IPS DF 19.7 (cell line): ENCODE measurements at places on chromosomes 11 and 22.

DNA sequence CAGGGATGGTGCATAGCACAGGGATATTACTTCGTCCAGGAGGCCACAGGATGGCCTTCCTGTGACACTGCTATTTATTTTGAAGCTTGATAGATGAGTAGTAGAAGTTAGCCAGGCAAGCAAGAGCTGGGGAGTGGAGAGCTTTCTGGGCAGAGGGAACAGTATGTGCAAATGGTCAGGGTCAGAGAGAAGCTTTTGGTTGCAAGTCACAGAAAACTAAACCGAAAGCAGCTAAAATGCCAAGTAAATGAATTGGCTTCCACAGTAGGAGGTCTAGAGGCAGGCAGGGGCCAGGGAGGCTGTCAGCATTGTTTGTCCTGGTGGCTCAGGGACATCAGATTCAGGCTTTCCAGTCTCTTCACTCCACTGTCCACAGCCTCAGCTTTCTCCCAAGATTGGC, 247.5 kb downstream of the GRIK4 start:
- no peak for DNase-seq

GRCh38 chr11:3021125-3021524, 29.0 kb upstream of the NAP1L4 start:
- DNase-seq = peak; percentile 25

- DNase-seq = no peak
Measured at GRCh38 chr11:3942956-3943497, 87.6 kb downstream of the STIM1 start.

- no peak for DNase-seq
Measured at GRCh38 chr11:69584160-69584559, 56.8 kb upstream of the CCND1 start.

DNA sequence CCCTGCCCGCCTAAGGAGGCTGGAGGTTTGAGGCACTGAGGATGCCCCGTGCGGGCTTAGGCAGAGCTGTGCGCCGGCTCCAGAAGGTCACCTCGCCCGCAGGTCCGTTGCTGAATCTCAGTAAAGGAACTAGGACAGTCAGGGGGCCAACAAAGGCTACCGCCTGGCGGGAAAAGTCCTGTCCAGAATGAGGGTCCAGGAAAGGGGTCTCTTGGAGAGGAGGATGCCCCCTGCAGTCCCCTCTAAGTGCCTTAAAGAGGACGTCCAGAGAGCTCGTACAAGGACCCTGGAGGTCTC, 548 bp downstream of the PVALB start:
- DNase-seq = no peak

- DNase-seq = no peak
Measured at GRCh38 chr22:20636075-20636812, 128.8 kb downstream of the MED15 start.

DNA sequence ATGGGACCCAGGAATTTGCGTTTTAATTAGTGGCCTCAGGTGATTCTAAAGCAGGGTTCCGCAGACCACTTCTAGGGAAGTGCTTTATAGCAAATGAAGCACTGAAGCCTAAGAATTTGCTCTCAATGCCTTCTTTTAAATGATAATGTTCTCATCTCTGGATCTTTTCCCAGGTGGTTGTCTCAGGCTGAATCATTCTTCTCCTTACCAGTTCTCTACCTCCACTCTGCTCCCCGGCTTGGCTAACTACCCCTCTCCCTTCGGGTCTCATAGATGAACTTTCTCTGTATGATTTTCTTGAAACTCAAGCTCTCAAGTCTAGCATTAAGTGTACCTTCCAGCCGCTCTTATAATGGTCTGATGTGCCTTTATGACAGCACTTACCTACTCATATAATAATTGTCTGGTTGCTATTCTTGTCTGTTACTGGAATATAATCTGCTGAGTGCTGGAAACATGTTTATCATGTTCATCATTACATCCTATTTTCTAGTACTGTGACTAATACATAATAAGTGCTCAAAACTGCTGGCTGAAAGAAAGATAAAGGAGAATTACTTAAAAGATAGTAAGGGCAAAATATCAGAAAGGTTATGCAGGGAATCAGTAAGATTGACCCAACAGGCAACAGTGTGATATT, 195.9 kb upstream of the SESN3 start:
- no peak for DNase-seq

- no peak for DNase-seq
Measured at GRCh38 chr11:79122759-79123158, 318.1 kb downstream of the TENM4 start.

DNA sequence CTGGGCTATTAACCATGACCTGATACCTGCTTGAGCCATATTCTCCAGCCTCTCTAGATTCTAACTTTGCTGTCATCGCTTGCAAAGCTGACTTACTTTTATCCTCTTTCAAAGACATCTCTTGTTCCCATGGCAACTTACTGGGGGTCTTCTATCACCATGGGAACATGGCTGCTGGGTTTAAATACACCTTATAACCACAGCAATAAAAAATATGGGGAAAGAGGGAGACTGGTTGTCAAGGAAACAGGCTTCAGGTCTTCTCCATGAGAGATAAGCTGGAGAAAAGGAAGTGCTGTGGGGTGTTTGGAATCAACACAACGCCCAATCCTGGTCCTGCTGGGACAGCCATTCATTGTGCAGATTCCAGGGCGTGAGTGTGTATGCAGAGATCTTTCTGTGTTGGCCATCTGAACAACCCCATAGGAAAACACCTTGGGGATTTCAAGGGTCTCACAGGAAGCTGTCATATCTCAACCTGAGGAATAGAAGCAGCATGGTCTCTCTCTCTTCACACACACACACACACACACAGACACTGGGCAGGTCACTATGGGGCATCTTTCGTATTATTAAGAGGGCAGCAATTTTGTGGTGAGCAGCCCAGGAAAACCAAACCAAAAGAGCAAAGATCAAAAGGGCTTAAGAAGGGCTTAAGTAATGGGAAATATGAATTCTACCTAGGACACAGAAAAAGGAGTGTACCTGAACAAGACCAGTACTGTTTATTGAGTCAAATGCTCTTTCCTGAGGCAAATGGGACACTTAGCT, 344.7 kb upstream of the NCAM1 start:
- no peak for DNase-seq

- DNase-seq = no peak
Measured at GRCh38 chr11:68031144-68031464, 623 bp downstream of the NDUFS8 start.

- DNase-seq = no peak
Measured at GRCh38 chr11:13102865-13103539, 93.9 kb downstream of the RASSF10 start.

- DNase-seq = no peak
Measured at GRCh38 chr11:117146521-117146920, 2.4 kb downstream of the PAFAH1B2 start.

DNA sequence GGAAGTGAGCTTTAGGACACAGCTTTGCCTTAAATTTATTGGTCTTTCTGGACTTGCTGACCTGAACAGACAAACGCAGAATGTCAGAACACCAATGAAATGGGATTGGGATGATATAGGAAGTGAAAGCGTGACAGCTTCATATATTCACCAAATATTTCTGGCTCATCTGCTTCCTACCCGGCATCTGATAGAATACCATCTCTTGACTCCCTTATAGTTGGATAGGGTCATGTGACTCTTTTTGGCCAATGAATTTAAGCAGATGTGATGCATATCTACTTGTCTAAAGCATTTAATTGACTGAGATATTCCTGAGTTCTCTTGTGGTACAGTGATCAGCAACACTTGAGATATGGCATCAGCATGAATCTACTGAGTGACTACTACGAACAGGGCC, 2.5 kb upstream of the CAPRIN1 start:
- DNase-seq = no peak

- DNase-seq = no peak
Measured at GRCh38 chr11:45060707-45061106, 85.7 kb upstream of the PRDM11 start.

DNA sequence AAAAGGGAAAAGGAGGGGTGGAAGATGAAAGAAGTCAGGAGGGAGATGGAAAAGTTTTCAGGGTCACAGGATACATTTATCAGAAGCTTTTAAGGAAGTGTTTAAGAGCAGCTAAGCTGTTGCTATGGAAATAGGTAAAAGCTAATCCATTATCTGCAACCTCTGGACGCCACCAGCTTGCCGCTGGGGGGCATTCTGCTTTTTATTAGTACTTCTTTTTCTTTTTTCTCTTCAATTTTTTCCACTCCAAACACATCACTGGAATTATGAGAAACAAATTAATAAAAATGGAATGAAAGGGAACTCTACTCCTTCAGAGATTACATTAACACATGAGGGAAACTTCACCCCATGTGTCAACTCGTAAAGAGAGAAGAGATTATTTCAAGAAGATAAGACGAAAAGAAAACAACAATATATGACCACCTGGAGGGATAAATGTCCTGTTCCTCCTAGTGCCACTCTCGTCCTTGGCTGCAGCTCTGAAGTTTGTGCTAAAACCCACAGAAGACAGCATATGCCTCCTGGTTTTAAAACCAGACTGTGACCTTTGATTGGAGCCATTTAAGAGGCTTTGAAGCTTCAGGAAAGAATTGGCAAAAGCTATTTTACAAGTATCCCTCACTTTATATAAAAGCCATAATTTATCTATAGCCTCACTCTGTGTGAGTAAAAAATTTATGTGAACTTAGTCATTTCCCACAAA, 972.8 kb downstream of the OPCML start:
- no peak for DNase-seq

DNA sequence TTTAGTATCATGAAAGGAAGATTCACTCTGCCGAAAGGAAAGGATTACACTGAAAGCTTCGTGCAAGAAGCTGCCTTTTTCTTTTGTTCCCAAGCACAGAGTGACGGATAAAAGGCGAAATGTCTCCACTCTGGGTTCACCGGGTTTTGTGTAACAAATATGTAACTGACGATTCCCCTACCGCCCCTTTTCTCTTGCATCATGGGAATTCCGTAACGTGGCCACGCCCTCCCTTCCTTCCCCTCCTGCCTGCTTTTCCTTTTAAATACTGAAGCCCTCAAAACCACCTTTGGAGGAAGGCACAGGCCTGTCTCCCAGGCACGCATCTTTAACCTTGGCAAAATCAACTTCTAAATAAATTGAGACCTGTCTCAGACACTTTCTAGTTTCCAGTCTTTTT, 16.4 kb upstream of the TESMIN start:
- no peak for DNase-seq

DNA sequence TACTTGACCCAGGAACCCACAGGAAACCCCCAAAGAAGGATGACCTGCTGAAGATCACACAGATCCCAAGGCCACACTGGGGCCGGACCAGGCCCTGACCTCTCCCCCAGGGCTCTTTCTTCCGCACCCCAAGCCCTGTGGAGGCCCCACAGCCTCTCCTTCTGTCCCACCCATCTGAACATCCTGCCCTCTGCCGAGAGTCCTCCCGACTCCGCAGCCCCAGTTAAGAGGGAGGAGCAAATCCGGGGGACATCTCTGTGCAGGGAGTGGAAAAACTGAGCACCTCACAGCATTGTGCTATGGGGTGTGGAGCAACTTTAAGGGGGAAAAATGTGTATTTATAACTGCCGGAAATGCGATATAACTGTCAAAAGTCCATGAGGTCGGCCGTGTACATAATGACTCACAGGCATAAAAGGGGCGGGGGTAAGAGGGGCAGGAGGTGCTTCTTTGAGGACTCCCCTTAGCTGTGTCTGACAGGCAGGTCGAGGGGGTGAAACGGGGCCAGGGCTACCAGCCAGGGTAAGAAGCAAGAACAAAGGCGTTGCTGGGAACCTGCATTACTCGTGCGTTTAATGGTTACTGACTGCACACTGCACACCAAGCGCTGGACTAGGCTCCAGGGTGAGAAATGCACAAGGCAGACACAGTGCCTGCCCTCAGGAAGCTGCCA, 57.2 kb downstream of the WNT11 start:
- DNase-seq = no peak

- DNase-seq = no peak
Measured at GRCh38 chr11:1554981-1555712, 16.9 kb downstream of the DUSP8 start.

DNA sequence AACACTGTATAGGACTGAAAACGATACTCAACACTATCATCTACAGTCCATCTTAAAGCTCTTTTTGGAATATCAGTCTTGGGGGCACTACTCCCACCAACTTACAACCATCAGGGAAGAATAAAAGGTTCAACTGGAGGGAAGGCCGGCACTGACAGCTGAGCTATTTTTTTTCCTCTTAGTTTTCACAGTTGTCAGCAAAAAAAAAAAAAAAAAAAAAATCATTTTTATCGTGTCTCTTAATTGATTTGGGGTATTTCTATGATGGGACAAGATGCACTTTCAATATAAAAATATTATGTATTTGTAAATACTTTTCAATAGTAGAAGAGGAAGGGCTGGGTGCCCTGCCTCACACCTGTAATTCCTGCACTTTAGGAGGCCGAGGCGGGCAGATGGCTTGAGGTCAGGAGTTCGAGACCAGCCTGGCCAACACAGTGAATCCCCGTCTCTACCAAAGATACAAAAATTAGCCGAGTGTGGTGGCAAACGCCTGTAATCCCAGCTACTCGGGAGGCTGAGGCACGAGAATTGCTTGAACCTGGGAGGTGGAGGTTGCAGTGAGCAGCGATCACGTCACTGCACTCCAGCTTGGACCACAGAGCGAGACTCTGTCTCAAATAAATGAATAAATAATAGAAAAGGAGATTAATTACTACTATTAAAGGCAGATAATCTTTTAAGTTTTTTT, 1.5 kb downstream of the KIF18A start:
- no peak for DNase-seq

GRCh38 chr11:95996621-95997235, 72.8 kb upstream of the MTMR2 start:
- DNase-seq = no peak

DNA sequence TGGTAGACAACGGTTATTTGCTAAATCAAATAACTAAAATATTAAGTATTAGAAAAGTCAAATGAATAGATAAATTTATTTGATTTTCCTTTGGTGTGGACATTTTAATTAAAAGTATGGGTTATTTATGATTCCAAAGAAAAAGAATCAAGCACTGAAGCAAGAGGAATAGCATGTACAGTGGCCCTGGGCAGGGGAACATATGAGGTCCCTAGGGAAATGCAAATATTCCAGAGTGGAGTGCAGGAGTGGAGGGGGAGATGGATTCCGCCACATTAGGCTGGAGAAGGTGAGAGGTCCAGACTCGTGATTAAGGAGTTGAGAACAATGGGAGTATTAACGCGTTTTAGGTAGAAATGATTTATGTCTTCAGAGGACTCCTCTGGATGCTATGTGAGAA, 30.0 kb downstream of the RASSF10 start:
- no peak for DNase-seq

- DNase-seq = no peak
Measured at GRCh38 chr22:27331526-27332281, 469.9 kb downstream of the MN1 start.

GRCh38 chr22:38352436-38352835, 35.2 kb upstream of the CSNK1E start:
- DNase-seq = no peak

GRCh38 chr11:69904974-69905535, 85.8 kb upstream of the FGF3 start:
- DNase-seq = no peak

GRCh38 chr11:130457623-130458409, 9.4 kb downstream of the ADAMTS15 start:
- DNase-seq = no peak
